ENCODE measurements at places on chromosomes 7 and 10.
A peak's percentile ranks its signal among the peaks of the same experiment; 100 is the strongest.

DNA sequence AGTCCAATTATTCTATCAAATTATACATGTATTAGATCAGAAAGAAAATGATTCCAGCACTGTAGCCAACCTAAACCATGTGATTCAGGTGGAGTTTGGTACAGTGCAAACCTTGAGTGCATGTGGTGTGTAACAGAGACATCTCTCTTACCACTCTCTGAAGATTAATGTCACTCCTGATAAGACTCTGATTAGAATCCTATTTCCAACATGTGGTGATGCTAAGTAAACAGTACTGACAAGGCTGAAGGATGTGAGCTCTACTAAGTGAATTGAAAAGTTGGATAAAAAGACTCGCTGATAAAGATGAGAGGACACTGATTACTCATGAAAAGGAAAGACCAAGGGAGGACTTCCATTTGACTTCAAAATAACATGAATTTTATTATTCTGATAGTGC is 232.0 kb downstream of the SDK1 start:
- DNase-seq, result no peak

DNA sequence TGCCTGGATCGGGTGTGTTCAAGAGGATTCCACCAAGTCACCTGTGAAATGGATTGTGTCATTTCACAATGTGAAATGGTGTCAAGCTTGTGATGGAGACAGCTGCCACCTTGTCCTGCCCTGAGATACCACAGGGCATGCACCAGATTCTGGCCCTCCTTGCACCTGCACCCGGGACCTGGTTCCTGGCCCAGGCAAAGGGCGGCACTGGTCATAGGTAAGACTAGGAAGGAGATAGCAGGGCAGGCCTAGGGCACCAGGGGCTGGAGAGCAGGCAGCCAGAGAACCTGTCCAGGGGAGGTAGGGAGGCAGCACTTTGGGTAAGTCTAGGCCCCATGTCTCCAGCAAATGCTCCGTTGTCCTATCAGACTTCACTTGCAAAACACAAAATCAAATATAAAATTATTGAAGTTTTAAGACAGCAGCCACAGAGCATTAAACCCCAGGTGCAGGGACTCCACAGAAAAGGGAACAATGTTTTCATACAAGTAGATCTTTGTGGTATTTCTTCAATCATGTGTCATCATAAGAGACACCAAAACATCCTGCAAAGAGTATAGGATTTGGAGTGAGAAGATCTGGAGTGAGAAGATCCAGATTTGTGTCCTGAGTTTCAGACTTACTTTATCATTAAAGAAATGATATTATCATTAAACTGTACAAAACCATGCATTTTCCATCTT is 22.7 kb upstream of the ZNF800 start:
- DNase-seq, result no peak

- DNase-seq, result no peak
These were observed 74.9 kb downstream of the NUDCD3 start for GRCh38 chr7:44415510-44415909.

DNA sequence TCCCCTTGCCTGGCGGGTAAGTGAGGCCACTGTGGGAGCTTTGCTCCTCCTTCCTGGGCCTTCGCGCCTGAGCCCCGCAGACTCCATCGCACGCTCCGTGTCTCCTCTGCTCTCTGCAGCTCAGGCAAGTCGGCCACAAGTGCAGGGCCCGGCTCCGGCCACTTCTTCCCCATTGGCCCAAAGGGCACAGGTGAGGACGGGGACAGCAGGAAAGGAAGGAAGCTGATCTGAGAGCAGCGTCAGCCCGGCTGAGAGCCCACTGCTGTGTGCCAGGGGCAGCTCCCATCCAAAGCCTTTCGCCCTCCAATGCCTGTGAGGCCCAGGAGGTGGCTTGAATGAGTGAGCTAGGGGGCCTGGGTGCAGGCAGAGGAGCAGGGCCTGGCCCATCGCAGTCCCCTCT is 33.7 kb upstream of the RHEB start:
- DNase-seq, result no peak

GRCh38 chr7:71770269-71770907 is 638.4 kb downstream of the GALNT17 start:
- no peak for DNase-seq

GRCh38 chr10:1155791-1156615 is 99.8 kb downstream of the WDR37 start:
- no peak for DNase-seq

DNA sequence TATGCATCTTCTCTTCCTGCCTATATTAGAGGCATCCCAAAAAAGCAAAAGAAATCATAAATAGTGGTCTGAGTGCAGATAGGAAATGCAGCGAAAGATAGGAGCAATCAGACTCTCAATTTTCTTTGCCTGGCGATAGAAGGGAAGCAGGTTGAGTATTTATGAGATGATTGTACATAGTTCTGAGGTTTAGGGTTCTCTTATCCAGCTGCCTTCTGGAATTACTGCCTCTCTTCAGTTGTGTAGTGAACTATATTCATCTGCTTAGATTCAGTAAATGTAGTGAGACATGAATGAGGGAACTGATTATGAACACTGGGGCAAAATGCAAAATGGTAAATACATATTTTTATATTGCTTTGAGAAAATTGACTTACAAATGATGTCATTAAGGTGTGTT is 93.0 kb upstream of the CYP26C1 start:
- no peak for DNase-seq

DNA sequence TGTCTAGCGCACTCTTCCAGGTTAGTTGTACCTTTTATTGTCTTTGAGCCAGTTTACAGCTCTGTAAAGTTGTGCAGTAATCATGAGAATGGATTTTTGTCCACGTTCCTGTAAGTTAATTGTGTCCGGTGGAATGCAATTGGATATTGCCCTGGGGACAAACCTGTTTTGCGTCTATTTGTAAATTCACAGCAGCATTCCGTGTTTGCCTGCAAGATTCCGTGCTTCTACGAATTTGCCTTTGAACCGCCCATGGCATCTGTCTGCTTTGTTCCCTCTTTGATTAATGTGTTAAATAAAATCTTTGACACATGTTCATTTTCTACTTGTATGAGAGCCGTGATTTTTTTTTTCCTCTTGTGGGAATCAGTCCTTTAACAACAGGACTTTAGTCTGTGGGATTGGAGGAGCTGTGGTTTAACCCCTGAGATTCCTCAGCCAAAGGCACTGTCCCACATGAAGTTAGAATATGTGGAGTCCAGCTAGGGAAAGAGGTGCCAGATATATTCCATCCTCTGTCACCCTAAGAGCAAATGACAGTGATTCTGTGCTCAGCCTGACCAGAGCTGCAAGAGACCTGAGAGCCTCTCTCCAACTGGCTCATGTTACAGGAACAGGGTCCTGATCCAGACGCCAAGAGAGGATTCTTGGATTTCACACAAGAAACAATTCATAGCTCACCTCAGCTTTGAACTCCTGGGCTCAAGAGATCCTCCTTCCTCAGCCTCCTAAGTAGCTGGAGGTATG is 126.3 kb downstream of the COL26A1 start:
- no peak for DNase-seq

DNA sequence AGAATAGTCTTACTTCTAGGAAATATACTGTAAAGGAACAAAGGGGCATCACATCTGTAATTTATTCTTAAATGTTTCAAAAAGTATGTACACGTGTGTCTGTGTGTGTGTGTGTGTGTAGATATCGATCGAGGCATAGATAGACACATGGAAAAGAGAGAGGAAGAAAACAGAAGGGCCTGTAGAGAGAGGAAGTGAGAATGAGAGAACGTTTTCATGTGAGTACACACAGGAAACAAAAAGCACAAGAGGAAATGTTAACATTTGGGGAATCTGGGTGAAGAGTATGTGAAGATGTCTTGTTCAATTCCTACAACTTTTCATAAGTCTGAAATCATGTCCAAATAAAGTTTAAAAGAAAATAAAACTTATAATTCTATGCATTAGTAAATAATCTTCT is 286.5 kb upstream of the SORCS1 start:
- DNase-seq, result no peak

GRCh38 chr10:78687626-78688025 is 381.1 kb upstream of the ZMIZ1 start:
- DNase-seq, result no peak

DNA sequence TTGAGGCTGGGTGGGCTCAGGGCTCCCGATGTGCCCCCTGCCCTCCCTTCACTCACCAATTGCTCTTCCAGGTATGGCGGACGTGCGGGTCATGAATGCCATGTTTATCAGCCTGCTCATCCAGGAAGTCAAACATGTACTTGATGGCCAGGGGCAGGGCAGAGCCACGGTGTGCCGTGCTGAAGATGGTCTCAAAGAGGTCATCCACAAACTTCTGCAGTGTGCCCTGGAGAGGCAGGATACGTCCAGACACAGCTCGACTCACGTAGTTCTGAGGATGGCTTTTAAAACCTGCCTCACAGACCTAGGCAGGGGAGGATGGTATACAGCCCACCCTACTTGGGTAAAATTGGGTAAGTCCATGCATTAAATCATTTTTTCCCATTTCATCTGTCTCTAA is 431.2 kb downstream of the PLXNA4 start:
- DNase-seq, result no peak

DNA sequence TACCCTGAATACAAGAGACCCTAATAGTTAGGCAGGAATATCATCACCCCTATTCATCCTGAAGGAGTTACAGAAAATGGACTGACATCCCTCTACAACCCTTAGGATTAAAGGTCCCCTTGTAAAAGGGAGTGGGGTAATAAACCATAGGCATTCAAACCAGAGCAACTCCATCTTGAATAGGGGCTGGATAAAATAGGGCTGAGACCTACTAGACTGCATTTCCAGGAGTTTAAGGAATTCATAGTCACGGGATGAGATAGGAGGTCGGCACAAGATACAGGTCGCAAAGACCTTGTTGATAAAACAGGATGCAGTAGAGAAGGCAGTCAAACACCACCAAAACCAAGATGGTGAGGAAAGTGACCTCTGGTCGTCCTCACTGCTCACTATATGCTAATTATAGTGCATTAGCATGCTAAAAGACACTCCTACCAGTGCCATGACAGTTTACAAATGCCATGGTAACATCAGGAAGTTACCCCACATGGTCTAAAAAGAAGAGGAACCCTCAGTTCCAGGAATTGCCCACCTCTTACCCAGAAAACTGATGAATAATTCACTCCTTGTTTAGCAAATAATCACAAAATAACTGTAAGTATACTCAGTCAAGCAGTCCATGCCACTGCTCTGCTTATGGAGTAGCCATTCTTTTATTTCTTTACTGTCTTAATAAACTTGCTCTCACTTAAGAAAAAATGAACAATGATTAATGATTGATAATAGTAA is 37.2 kb downstream of the CUBN start:
- no peak for DNase-seq

DNA sequence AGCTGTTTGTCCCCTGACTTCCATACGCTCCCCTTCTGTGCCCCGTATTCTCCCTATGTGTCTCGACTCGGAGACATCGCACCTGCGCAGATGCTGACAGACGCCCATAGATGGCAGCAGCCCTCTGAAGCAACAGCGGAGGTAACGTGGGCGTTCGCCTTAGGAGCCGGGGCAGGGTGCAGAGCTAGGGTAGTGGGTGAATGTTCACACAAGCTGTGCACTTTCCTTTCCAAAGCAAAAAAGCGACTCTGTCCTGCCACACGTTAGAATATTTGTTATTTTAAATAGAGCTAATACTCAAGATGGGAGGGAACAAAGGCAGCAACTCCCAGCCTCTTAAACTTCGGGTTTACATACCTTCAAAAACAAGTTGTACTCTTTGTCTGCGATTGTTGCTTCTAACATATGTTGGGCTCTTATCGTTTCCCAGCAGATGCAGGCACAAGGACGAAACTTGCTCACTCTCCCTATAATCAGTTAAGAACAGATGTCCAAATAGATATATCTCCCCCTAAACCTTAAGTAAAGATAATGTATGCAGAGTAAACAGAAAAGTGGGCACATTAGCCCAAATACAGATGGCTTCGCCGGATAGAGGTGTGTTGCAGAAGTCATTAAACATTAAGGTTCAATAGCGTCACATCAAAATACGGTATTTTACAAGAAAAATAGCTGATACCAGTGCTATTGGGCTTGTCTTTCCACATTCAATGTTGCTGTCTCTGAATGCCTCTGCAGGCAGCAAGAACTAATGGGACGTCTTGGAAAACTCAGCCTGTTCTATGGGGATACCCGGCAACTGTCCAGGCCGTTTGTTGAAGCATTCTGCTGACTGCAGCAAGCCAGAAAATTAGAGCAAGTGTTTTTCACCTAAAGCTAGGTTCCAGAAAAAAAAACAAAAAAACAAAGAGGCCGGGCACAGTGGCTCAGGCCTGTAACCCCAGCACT is 340.3 kb upstream of the PRKCQ start:
- peak; percentile 66 for DNase-seq

GRCh38 chr10:100739517-100740368 is 5.6 kb upstream of the PAX2 start:
- no peak for DNase-seq

GRCh38 chr7:134954197-134955082 is 31.9 kb upstream of the AGBL3 start:
- no peak for DNase-seq

DNA sequence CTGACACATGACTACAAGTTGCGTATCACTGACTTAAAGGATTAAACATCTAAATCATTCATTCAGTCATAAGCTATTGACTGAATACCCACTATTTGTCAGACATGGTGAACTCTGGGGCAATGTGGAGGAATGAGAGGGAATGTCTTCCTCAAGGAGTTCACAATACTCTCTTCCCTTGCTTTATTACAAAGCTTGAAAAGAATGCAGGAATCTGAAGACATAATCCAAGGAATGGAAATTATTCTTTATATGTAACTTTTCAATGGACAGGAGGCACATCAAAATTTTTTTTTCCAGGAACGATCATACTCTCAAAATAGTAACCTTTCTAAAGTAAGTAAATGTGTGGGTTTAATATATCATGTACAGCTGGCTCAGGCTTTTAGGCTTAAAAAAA is 111.9 kb downstream of the ATXN7L1 start:
- no peak for DNase-seq

- no peak for DNase-seq
These were observed 28.7 kb upstream of the USP6NL start for GRCh38 chr10:11639849-11640764.

DNA sequence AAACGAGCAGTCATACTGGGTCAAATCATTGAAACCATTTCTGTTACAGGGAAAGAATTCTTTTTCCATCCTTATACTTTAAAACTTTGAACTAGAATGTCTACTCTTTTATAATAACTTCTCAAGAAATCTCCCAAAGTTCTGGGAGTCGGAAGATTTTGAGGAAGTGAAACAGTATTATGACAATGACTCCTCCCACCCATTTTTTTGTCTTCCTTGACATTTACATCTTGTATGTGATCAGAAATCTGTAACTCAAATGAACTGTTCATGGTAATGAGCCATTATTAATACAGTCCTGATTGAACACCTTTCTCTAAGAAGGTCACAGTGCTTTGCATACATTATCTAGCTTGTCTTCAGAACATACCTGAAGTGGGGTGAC is 227.4 kb downstream of the CELF2 start:
- DNase-seq, result no peak

GRCh38 chr10:2230478-2230877 is 493.2 kb upstream of the ADARB2 start:
- DNase-seq, result no peak

GRCh38 chr7:66631471-66631870 is 2.8 kb downstream of the KCTD7 start:
- no peak for DNase-seq

DNA sequence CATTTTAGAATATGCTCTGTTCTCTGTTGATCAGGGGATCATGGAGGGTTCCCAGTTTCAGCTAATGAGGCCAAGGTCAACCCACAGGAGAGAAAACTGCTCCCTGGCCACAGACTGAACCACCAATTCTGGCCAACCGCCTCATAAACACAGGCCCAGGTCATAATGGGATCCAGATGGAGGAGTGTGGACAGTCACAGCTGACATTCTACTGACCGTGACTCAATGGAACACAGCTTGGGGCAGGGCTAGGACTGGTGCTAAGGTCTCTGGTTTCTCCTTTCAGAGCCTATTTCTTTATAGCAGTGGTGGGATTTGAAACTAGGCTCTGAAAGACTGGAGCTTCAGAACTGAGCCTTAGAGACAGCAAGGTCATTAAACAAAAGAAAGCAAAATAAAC is 68.3 kb downstream of the HIPK2 start:
- no peak for DNase-seq
